ENCODE measurements at places on chromosomes 3 and 15.

GRCh38 chr3:161838021-161838420, 341.4 kb downstream of the OTOL1 start:
- no peak for DNase-seq

DNA sequence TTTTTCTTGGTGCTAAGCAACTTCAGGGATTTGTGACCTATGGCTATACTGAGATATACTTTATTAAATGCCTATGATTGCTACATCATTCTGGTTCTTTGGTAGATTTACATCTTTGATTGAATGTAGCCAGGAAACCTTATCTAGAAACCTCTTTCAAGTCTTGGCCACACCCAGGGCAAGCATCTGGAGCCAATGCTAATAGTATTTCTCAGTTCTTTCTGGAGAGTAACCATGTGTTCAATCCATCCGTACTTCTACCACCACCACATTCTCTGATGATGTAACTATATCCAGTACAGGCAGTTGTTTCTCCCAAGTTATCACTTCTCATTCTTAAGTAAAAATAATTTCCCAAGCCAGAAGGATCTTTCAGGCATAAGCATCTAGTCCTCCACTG, 69.0 kb downstream of the NME9 start:
- no peak for DNase-seq

- no peak for DNase-seq
Measured at GRCh38 chr3:155585384-155585783, 159.5 kb downstream of the PLCH1 start.

DNA sequence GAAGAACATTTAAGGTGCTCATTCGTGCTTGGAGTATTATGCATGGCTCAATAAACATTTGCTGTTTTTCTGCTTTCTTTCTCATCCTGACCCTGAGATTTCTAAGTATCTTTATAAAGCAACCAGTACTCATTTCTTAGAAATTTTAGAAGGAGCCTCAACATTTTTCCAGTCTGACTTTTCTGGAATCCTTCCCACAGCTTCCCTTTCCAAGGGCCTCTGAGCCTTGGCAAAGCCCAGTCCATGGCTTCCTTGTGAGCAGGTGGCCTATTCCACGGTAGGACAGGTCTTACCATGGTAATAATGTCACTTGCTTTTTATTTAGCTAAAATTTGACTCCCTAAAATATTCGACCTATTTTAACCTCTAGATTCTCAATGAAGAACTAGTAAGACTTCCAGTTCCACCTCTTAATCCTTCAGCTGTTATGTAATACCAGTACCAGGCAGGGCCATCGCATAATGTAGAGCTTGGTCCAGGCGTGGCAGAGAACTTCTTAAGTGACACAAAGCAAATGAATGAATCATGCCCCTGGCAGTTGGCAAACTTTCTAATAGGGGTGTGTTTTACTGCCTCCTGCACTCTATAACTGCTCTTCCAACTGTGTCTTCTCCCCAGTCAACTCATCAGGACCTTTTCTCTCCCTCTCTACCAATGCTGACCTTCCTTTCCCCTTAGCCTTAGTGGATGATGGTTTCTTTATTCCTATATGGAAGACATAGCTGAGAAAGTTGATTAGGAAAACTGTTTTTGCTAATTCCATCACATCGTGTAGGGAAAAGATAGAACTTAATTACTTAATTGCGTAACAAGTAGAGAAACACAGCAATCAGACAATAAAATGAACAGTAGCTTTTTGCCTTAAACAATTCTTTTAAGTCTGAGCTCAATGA, 894 bp upstream of the TM4SF4 start:
- peak; percentile 92 for DNase-seq

DNA sequence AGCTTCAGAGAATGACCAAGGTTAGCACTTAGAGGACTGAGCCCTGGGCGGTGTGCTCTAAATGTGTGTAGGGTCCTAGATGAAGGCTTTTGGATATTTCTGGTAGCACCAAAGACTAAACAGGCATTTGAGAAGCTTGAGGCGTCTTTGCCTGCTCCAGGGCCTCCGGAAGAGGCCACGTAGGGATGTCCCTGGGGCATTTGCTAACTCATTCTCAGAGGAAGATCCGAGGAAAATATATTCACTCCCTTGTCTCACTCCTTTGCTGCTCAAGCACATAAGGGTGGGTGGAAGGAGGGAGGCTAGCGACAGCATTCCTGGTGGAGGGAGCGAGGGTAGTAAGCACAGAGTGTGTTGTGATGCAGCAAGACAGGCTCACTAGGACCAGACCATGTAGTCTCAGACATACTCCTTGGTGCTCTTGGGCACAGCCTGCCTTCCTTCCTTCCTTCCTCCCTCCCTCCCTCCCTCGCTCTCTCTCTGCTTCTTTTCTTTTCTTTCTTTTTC, 38.5 kb upstream of the XCR1 start:
- DNase-seq: no peak

GRCh38 chr3:171346582-171347300, 113.5 kb downstream of the TNIK start:
- peak; percentile 12 for DNase-seq

DNA sequence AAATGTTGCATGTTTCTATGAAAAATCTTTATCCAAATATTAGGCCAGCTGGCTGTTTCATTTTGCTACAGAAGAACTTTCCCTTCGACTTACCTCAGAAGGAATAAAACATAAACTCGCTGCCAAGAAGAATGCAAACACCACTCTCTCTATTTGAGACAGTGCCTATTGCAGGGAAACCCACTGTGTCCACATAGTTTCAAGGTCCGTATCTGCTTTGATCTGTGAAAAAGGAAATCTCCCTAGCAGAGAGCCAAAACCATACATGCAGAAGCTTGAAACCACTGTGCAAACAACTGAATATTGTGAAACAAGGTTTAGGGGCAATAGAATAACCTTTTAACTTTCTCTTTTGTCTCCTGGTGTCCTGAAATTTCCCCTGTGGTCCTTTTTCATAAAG, 35.0 kb upstream of the CAPN7 start:
- DNase-seq: no peak

GRCh38 chr3:24344784-24345439, 149.7 kb downstream of the THRB start:
- DNase-seq: no peak

GRCh38 chr15:96359616-96360521, 29.4 kb downstream of the NR2F2 start:
- DNase-seq: no peak

DNA sequence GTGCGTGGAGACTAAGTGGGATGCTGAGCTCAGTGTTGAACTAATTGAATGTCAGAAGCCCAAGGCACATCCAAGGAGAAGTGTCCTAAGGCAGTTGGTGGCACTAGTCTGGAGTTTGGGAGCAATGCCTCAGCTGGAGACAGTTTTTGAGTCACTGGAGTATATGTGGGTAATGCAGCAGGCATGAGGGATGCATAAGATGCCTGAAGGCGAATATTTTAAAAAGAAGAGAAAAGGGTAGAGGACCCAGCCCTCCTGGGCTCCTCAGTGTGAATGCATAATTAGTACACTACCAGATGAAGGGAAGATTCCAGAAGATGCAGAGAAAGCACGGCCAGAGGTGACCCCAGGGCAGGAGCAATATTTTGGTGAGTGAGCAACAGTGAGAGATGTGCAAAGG, 25.1 kb upstream of the PROK2 start:
- DNase-seq: no peak

Data from kidney glomerular epithelial cell (primary cell).